Stimulated activated CD8-positive, alpha-beta memory T cell treated with anti-CD3 and anti-CD28 coated beads, Interleukin-15, amount 100 ng/mL, for 1 hour (primary cell): ENCODE measurements at places on chromosomes 4 and X.

DNA sequence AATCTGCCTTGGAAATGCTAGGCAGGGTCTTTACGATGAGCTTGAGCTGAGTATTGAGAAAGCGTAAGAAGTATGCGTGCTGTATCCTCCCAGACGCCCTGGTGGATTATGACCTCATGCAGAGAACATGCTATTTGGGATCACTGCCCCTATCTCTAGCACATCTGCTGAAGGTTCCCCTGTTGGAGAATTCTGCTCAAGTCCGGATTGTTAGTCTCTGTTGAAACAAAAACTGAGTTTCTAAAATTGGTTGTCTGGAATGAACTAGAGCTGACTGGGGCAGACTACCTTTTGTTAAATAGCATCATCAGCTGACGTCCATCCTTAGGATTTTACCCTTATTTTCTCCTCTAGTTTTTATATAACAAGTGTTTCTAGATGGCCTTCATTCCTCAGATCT is 7.5 kb downstream of the FHDC1 start:
- no peak for DNase-seq

GRCh38 chr4:185879666-185880312 is 67.8 kb upstream of the SORBS2 start:
- no peak for DNase-seq

GRCh38 chr4:139658586-139659382 is 6.8 kb upstream of the MGST2 start:
- DNase-seq = no peak

- no peak for DNase-seq
Measured at GRCh38 chr4:1410491-1411325, 4.5 kb upstream of the NKX1-1 start.

- DNase-seq = no peak
Measured at GRCh38 chr4:128358913-128359279, 71.3 kb upstream of the PGRMC2 start.

DNA sequence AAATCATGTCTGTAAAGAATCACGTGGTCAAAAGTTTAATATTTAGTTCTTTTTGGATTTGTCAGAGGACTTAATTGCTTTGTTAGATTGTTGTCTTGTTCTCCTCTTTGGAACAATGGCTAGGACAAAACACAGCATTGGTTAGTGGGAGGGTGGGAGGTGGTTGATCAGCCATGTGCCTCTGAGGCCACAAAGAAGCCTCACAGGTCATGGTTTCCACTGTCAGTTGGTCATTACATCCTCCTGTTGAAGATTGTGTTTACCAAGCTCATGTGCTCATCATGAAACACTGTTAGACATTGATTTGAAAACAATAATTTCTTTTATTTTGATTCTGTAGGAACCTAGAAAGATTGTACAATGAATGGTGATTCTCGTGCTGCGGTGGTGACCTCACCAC is 31.9 kb downstream of the ADD1 start:
- no peak for DNase-seq

- DNase-seq = no peak
Measured at GRCh38 chr4:55033296-55033695, 92.1 kb downstream of the KDR start.

- no peak for DNase-seq
Measured at GRCh38 chr4:184647266-184648053, 1.8 kb downstream of the CASP3 start.
